ENCODE measurements at places on chromosomes 11 and 22. TPM values are rescaled to one million over a fixed set of nuclear protein-coding genes. Genes with fewer than 3 reads are reported as not detected.

GRCh38 chr11:69215784-69216415 is 60.2 kb downstream of the SMIM38 start:
- no peak for DNase-seq

The DDI1 gene
- not detected for total RNA-seq

The TNNT3 gene
- total RNA-seq: 1.4 TPM

DNA sequence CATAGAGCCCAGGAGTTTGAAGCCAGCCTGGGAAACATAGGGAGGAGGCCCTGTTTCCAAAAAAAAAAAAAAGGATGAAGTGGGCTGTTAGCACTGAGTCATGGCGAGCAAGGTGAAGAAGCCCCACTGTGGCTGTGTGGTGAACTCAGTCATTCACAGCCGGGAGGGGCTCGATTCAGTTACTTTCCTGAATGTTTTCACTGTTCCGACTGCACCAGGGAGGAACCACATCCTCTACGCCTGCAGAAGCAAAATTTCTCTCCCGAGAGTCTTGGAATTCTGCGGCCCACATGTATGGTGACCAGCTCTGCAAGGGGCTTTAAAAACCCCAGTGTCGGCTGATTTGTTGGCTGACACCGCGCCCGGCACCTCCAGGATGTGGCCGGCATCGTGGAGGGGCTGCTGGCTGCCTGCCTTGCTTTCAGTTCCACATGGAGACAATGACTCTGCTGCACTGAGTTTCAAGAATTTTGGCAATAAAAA is 27.8 kb upstream of the GRAMD4 start:
- peak; percentile 52 for DNase-seq

The SCGB1D2 gene
- total RNA-seq: not detected

Measured in CD8-positive, alpha-beta memory T cell (primary cell).